Activated T-helper 9 cell treated with anti-CD3 and anti-CD28 coated beads, Interleukin-2, amount 50 U/mL, for 16 hours (primary cell): ENCODE measurements at places on chromosomes 5 and 9.

DNA sequence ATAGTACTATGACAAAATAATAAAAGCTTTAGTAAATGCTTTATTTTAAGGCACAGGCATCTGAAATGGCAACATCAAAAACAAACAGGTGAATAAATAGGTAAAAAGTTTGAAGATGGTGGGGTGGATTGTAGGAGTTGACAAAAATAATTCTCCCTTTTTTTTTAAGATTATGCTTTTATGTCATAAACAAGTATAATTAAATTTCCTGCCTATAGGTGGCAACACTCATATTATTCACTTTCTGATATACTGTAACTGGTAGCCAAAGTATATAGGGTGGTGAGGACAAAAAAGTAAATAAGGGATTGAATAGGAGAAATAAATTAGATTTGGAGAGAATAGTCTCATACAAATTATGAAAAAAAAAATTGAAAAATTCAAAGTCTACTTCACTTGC is 120.0 kb upstream of the ACOT12 start:
- no peak for DNase-seq

GRCh38 chr9:4242239-4242638 is 57.6 kb downstream of the GLIS3 start:
- no peak for DNase-seq

GRCh38 chr5:137761566-137761965 is 7.4 kb upstream of the HNRNPA0 start:
- no peak for DNase-seq

- no peak for DNase-seq
Measured at GRCh38 chr5:61534481-61535267, 202.6 kb downstream of the ZSWIM6 start.

DNA sequence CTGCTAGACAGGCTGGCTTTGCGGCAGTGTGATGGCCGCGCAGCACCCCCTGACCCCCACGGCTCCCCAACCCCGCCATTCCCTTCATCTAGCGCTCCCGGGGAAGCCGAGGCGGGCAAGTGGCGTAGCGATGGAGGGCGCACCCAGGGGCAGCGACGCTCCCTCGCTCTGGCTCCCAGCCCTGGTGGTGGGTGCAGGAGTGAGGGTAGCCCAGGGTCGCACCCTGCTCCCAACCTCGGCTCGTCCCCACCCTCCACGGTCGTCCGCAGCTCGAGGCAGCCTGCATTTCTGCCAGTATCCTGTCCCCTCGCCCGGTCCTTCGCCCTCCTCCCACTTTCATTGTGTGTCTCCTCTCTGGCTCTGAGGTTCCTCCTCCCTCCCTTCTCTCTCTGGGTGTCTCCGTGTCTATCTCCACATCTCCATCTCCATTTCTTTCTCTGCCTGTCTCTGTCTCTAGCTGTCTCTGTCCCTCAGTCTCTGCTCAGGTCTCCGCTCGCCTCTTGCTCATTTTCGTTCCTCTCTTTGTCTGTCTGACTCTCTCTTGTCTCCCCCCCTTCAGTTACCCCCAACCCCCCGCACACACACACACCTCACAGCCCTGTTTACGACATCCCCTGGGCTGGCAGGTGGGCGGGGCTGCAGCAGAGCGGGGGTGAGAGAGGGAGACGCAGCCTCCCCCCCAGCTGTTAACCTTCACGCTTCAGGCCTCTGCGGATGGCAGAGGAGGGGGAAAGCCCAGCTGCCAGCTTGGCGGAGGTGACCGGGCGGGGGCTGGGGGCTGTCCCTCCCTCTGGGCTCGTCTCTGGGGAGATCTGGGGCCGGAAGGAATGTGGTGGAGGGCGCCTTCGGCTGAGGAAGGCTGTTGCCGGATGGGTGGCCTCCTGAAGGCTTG is 48.7 kb upstream of the PSD2 start:
- DNase-seq, result peak; percentile 62

DNA sequence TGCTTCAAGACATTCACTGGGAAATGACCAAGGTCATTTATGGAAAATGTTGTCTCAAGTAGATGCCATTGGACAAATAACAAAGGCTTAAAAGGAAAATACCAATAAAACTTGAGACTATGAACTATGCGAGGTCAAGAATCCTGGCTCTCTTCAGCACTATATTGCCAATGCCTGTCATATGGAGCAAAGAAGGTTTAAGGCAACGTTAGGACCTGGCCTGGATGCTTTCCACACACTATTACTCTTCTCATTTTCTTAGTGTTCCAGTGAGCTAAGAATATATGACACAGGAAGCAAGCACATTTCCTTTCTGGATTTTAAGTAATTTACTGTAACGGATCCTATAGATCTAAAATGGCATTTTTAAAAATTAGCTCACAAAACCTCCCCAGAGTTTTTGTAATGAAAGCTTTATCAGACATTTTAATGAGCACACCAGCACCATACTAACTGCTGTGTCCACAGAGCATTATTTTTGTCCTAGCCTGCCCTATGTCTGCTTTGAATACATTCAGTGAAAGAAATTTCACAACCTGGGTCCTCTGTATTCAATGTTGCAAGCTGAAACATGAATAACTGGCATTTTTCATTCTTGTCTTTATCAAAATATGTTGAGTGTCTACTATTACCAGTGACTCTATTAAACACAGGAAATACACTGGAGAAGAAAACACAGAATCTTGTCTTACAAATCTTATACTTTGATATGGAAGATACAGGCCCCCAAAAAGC is 315.6 kb downstream of the CETN3 start:
- no peak for DNase-seq

DNA sequence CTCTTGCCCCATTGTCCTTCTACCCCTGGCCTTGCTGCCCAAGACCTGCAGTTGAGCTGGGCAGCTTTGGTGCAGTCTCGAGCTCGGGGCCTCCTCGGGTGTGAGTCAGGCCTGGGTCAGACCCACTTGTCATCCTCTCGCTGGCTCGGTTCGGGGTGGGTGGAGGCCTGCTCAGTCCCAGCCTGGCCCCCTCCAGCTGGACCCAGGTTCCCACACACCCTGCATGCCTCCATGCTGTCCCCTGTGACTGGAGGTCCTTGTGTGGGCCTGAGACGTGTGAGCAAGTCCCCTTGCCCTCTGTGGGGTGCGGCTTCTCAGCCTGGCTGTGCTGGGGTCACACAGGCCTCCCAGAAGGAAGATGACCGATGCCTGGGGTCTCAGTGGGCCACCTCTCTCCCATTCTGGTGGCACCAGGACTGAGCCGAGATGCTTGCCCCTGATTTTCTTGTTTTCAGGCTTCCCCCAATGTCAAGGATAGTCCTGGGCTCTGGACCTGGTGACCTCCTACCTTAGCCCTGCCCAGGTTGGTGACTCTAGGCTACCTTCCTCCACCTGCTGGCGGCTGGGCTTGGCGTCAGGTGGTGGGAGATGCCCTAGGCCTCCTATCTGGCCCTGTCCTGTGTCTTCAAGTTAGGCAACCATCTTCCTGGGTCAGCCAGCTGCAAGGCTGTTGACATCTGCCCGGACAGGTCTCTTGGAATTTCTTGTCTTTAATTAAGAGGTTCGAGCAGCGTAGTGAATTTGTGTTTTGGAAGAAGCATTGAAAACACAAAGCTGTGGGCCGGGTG is 15.1 kb downstream of the WNK2 start:
- DNase-seq, result no peak

GRCh38 chr9:84874022-84874421 is 204.5 kb downstream of the NTRK2 start:
- DNase-seq, result no peak

GRCh38 chr5:162393534-162393933 is 326.0 kb downstream of the GABRG2 start:
- DNase-seq, result no peak
